ENCODE measurements at places on chromosomes 2 and 18. TPM values are rescaled to one million over a fixed set of nuclear protein-coding genes. Genes with fewer than 3 reads are reported as not detected.

STAM2 gene
- 27.0 TPM for total RNA-seq

CGREF1 gene
- 0.84 TPM for total RNA-seq

RUFY4 gene
- not detected for total RNA-seq

NAT8 gene
- not detected for total RNA-seq

TRIM43 gene
- total RNA-seq, result not detected

GALNT13 gene
- total RNA-seq, result not detected

CCDC148 gene
- 0.78 TPM for total RNA-seq
